ENCODE measurements at places on chromosomes 2 and 18.

DNA sequence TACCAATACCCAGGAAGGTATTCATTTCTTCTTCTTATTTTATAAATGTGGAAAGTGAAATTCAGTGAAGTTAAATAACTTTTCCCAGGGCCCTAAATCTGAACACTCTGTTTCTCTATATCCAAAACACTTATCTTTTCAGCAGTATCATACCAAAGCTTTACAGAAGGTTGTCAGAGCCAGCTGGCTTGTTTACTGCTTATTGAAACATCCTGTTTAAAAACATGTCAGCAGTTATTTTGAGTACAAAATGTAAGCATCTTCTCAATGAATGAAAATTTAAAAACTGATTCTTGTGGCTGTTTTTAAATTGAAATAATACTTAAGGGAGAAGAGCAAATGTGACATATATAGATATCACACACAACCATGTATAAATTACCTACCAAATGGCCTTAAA is 11.3 kb upstream of the CDH19 start:
- DNase-seq, result no peak

DNA sequence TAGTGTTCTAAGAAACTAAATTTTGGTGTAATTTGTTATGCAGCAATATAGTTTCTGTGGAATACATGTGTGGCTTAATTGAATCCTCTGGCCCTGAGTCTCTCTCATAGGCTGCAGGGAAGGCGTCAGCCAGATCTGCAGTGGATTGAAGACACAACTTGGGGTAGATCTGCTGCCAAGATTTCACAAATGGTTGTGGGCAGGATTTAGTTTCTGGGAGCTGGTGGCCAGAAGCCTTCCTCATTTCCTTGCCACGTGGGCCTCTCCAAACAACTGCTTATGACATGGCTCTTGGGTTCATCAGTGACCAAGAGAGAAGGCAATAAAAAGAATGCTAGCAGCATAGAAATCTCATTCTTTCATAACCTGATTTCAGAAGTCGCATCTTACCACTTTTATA is 28.2 kb downstream of the CCDC102B start:
- DNase-seq, result no peak

- no peak for DNase-seq
Observed at GRCh38 chr18:46401486-46402070, 255.4 kb downstream of the LOXHD1 start.

DNA sequence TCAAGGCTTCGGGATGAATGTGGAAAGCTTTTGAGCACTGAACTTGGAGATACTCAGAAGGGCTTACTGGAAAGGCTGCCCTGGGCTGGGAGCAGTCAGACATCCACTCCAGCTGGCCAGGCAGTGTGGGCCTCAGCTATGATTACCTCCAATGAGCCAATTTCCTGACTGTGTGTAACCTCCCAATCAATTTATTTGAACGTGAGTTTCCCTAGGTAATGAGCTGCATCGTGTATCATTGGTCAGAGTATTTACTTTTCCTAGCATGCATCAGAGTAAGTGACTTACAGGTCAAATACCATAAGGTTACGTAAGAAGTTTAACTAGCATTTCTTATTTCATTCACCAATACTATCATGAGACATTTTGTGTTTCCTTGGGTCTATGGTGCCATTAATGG is 11.0 kb upstream of the CTAGE1 start:
- no peak for DNase-seq

DNA sequence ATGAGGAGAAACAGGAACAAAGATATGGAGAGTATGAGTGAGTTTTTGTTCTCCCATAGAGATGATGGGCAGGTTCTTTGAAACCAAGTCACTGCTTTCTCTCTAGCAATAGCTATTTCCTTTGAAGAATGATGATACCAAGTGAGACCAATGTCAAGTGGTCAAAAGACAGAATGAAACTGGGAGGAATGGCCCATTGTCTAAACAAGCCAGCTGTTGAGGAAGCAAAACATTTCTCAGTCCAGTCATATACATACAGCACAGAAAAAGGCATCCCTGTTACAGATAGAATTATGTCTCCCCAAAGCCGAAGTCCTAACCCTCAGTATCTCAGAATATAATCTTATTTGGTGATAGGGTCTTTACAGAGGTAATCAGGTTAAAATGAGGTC is 66.1 kb upstream of the EPC2 start:
- DNase-seq, result no peak

GRCh38 chr2:158378926-158379325 is 77.6 kb downstream of the CCDC148 start:
- DNase-seq, result no peak

DNA sequence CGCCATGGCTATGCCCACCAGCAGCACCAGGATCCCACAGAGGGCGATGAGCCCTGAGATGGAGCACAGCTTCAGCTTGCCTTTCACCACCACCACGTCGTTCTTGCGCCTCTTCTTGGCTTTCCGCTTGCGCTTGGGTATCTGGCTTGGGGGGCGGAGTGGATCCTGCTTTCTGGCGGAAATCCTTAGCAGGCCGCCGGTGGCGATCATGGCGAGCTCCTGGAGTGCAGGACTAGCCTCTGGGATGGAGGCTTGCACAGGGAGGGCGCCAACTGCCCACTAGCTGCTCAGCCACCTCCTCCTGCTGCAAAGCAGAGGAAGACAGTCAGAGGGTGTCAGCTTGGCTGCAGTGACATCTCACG is 3.5 kb downstream of the TMEM200C start:
- DNase-seq, result no peak

DNA sequence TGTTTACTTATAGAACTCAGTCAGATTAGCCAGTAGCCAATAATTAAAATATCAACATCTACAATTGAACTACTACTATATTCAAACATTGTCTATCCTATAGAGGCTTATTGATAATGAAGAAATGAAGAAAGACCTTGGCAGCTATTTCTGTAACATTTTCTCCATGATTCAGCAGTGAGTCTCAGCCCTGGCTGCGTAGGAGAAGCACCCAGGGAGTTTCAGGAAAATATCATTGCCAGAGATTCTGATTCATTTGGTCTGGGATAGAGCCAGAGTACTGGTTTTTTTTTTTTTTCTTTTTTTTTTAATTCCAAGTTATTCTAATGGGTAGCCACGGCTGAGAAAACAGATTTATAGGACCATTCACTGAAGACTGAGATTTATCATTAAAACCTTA is 404.8 kb downstream of the TXNL1 start:
- no peak for DNase-seq

GRCh38 chr2:102442967-102443828 is 20.2 kb downstream of the IL18RAP start:
- no peak for DNase-seq

DNA sequence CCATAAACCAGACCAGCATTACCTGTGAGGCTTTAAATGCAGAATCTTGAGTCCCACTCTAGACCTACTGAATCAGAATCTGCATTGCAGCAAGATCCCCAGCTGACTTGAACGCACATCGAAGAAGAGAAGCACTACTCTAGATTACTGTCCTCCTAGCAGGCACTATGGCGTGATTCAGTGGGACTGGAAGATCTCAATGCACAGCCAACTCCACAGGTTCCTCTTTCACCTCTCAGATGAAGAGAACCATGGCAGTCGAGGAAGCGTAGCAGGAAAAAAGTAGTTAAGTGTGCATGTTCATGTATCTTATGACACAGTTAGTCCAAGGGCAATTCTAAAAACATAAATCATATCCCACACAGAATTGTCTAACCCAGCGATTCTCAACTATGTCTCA is 97.4 kb downstream of the STK39 start:
- DNase-seq, result no peak
